Choroid plexus epithelial cell (primary cell): ENCODE measurements at places on chromosomes 11 and 22.

DNA sequence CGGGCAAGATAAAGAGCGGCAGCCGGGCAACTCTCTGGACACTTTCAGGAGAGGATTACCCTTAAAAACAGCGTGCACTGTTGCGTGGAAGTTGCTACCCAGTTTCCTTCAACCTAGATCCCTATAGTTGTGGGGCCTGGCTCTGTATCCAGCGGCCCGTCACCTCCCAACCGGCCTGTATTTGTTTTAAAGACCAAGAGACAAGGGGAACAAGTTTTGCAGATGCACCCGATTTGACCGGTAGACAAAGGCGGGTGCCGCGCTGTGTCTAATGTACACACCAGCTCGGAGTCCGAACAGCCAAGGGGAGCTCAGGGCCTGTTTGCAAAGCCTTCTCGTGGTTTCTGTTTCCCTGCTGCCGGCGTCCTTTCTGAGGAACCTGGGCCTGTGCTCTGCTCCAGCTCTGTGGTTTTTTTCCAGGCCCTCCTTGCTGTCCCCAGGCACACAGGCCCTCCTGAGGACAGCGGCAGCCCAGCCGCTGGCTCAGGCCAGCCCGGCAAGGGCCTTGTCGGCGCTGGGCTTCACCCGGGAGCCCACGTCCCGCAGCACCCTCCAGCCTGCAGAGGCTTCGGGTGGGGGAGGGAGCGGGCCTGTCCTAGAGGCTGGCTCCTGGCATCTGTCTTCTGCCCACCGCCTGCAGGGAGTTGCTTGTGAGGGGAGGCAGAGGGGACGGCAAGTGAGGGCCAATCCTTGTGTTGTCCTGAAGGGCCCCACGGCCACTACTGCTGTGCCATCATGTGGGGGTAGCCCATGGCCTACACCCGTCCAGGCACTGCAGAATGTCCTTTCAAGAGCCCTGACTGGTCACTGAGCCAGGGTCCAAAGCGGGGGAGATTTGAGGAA is 1.4 kb downstream of the TBX1 start:
- no peak for DNase-seq

GRCh38 chr22:43529934-43530333 is 118.1 kb downstream of the MPPED1 start:
- no peak for DNase-seq

- DNase-seq = no peak
Observed at GRCh38 chr11:78740199-78741071, 165.8 kb upstream of the NARS2 start.

- no peak for DNase-seq
Observed at GRCh38 chr11:111577821-111578220, 24.4 kb upstream of the SIK2 start.

DNA sequence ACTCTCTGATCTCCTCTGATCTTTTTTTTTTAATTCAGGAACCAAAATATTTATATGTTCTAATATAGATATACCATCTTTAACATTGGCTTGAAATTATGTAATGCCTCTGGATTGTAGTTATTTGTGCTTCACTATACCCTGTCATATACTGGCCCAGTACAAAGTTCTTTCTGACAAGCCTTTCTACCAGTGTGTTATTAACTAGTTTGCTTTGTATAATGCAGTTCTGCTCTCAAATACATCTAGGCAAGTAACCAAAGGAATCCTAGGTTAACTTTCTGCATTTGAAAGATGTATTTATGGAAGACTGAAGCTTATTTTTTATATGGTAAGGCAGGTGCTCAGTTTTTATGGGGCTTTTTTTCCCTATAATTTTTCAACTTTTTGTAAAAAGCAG is 36.1 kb downstream of the ARHGEF12 start:
- no peak for DNase-seq

DNA sequence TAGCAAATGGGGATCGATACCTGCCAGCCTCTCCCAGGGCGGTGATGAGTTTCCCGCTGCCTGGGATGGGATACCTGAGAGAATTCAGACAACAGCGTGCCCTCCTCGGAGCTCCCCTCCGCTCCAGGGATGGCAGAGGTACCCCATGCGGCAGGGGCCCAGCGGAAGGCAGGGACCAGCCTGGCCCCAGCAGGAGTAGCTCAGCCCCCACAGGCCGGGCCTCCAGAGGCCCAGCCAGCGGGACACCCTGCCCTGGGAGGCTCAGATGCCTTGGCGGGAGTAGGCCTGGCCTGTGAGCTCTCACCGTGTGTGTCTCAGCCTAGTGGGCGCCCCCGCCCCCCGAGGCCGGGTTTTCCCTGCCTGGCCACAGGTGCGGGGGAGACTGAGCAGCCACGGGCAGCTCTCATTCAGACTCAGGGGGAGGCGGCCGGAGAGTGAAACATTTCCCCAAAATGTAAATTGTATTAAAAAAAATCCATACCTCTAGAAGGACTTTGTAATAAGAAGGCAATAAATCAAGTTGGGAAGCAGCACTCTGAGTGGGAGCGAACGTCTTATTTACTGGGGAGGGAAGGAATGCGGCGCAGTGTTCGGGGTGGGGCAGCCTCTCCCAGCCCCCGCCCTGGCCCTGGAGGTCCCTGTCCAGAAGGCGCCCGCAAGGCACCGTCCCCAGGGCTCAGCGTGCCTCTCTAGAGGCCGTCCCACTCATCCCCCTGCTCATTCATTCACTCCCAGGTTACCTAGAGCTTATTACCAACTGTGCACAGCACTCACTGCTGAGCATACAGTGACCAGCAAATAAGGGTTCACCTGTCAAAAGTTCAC is 888.0 kb downstream of the BRD1 start:
- no peak for DNase-seq

DNA sequence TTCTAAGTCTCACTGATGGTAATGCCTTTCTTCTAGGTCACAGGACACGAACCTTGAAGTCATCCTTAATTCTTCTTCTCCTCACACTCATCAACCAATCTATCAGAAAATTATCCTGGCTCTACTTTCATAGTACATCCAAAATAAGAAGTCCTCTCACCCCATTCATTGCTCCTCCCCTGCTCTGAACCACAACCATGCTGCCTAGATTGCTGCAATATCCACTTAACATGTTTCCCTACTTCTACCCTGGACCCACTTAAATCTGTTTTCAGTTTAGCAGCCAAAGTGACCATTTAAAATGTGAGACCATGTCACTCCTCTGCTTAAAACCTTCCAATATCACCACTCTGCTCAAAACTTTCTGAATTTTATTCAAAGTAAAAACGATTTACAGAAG is 445.9 kb upstream of the FAT3 start:
- no peak for DNase-seq

DNA sequence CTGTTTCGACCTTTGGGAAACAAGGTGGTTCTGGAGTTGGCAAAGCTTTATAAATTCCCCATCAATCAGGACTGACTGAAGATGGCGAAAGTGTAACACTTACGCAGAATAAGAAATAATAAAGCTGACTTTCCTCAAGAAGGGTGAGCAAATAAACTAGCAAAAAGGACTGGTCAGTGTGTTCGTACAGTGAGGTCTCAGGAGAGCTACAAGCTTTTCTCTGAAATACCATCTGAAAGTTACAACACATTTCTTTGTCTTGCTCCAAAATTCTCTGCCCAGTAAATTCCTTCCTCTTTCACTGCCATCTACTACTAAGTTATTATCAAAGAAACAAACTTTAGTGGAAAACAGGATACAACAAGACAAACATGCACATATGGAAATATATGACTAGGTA is 13.4 kb downstream of the PITPNB start:
- DNase-seq = peak; percentile 30

DNA sequence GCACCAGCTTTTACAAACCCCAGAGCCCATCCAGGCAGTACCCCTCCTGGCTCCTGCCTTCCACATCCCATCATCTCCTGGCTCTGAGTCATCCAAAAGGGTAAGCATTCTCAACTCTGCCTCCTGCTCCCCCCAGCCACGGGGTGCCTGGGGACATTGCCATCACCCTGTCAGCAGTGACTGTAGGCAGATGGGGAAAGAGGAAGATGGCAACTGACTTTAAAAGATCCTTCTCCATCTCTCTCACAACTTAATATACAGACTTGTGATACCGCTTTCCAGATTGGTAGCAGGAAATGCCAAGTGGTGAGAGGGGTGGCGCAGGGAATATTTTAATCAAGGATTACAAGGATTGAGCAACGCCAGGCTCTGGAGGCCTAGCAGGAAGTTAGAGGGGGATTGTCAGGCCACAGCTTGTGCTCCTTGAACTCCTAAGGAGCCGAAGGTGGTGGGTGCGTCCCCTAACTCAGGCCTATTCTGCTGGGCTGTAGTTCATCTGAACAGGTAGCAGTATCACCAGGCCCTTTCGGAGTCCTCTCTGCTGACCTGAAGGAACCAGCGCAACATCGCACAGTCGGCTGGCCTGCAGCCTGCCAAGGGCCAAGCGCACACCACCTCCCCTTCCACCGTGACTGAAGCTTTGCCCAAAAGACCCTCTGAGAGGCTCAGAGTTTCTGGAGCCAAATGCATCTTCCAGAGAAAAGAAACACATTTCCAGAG is 83.3 kb downstream of the ZC3H12C start:
- peak; percentile 64 for DNase-seq

DNA sequence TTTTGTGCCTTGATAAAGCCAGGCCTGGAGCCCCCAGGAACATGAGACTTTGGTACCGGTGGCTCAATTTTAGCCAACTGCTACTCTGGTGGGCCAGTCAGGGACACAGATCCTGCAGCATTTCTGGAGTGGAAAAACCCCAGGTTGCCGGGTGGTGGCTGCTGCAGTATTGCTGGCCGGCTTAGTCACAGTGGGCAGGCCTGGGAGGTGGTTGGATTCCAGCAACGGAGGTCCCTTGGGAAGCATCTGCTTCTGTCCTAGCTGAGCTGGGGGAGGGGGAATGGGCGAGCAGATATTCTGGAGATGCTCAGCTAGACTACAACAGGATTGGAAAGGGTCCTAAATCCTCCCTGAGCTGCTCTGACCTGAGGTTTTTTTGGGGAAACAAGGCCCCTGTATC is 31.6 kb upstream of the ACCSL start:
- peak; percentile 81 for DNase-seq

GRCh38 chr11:18706330-18707243 is 8.0 kb downstream of the TMEM86A start:
- DNase-seq = peak; percentile 47

DNA sequence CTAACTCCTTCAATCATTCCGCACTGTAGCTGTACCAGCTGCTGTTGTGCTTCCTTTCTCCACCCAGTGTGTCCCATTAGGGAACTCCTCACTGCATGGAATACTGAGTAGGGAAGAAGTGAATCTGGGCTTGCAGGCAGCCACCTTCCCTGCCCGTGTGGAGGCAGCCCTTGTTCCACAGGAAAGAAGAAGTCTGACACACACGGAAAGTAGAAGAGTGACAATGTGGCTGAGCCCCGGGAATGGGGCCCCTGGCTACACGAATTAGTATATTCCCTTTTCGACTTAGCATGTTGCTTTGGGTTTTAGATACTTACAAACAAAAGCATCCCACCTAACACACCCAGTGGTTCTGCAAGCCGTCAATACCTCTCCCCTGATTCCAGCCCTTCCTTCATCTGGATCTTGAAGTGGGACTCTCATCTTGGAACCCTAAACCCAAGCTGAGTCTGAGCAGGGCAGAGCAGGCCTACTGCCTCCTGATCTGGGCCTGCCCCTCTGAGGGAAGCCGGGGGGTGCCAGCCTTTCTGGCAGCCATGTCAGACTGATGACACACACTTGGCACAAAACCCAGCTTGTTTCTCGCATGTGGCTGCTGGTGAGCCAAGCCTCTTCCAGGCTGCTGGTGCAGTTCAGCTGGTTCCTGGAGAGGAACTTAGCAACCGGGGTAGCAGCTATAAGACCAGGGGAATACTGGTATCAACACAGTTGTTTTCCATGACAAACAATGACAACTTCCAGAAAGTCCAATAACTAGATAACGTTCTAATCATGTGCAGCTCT is 71.6 kb downstream of the C11orf58 start:
- DNase-seq = peak; percentile 42

GRCh38 chr11:113974741-113975470 is at the start of gene HTR3A:
Gene HTR3A (plus strand): TSS chr11:113975108. CDS start chr11:113975326, 218 bp downstream.
- peak; percentile 36 for DNase-seq

DNA sequence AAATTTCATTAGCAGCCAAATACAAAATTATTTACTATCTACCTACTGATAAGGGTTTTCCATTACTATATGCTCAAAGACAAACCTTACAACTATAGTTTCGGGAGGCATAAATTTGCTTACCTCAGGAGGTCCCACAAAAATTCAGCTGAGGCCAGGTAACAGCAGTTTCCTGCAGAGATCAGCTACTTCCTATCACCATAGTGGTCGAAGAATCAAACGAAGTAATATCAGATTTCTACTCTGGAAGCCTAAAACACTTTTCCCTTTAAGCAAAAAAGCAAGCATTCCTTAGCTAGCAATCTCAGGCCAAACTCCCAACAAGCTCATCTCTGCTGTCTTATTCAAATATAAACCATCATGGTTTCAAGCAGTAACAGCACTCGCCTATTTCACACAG is 3.1 kb downstream of the NAP1L4 start:
- DNase-seq = peak; percentile 37

GRCh38 chr11:35479731-35480130 is 45.7 kb downstream of the PAMR1 start:
- no peak for DNase-seq
